H1 (cell line): ENCODE measurements at places on chromosomes 2 and 18. TPM values are rescaled to one million over a fixed set of nuclear protein-coding genes. Genes with fewer than 3 reads are reported as not detected.

DNA sequence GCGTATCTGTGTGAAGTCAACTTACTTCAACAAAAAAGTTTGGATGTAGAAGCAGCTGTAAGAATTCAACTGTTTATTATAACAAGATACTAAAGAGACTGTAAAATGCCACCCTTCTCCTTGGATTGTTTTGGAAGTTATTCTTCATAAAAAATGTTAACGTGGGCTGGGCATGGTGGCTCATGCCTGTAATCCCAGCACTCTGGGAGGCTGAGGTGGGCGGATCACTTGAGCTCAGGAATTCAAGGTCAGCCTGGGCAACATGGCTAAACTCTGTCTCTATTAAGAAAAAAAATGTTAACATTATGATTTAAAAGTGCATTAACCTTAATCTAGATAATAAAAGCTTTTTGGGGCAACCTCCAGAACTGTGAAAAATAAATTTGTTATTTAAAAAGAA, 7.7 kb downstream of the CIAO1 start:
- H3K36me3 ChIP-seq, result peaks cover 22% of the 10 kb centered on the region
- H3K4me3 ChIP-seq, result no peak overlapping the region
- H3K27ac ChIP-seq, result no peak overlapping the region
- H3K27me3 ChIP-seq, result no peaks in the 10 kb centered on the region
- DNase-seq, result no peak

DNA sequence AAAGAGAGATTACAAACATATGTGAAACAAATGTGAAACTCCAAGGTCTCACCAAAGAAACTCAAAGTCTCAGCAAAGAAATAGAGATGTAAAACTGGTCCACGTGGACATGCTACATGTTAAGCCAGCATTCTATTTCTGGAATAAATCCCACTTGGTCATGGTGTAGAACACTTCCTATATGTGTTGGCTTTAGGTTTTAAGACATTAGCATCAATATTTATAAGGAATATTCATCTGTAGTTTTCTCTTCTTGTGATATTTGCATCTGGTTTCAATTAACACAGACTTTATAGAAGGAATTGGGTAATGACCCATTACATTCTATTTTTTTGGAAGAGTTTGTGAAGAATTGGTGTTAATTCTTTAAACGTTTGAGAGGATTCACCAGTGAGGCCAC, 133.1 kb downstream of the COPS8 start:
- peaks cover 10% of the 10 kb centered on the region for H3K4me1 ChIP-seq
- no peaks in the 10 kb centered on the region for H3K27me3 ChIP-seq
- H3K36me3 ChIP-seq, result no peaks in the 10 kb centered on the region
- no peak overlapping the region for H3K27ac ChIP-seq
- no peak overlapping the region for H3K4me3 ChIP-seq
- no peak for DNase-seq

DNA sequence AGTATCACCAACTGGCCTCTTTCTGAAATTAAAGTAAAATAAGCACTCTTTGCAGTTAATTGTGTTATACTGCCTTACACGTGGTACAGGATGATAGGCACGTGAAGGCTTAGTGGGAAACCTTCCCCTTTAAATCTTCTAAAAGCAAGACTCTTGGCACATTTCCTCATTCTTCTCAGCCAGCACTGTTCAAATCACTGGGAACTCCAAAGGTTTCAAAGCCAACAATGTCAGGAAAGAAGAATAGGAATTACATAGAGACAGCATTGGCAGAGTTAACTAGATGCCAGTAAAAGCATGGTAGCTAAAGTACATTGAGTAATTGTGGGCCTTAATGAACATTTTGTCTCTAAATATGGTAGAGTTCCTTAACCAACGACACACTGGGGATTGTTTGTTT, 96.4 kb downstream of the DTNA start:
- H3K36me3 ChIP-seq, result no peaks in the 10 kb centered on the region
- DNase-seq, result no peak
- H3K4me1 ChIP-seq, result 0 out of 2 replicates have a peak, but pooled peaks cover 10% of the 10 kb centered on the region
- no peaks in the 10 kb centered on the region for H3K27me3 ChIP-seq
- no peak overlapping the region for H3K4me3 ChIP-seq

Gene KLHL30
- 0.08 TPM in 1 of 2 replicates, not detected in the other for total RNA-seq

Gene DSG4
- not detected in 2 replicates for total RNA-seq

DNA sequence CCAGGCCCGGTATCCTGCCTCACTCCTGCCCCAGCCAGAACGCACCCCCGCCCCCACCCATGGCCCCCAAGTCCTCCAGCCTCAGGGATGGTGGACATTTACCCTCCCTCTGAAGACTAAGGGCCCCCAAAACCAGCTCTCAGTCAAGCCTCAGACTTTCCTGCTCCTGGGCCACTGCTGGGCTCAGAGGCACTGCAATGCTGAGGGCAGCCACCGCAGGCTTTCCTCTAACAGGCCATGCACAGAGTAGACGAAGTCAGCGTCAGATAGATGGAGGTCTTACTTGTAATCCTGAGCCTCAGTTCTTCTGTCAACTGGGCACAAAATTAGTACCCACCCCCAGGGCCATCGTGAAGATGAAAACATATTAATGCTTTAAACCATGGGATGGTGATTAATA, 92.6 kb downstream of the TTC32 start:
- DNase-seq, result peak; percentile 37
- H3K27ac ChIP-seq, result no peak overlapping the region
- no peaks in the 10 kb centered on the region for H3K27me3 ChIP-seq
- no peaks in the 10 kb centered on the region for H3K4me1 ChIP-seq

- no peaks in the 10 kb centered on the region for H3K4me1 ChIP-seq
- H3K36me3 ChIP-seq, result no peaks in the 10 kb centered on the region
- no peak overlapping the region for H3K27ac ChIP-seq
- no peak for DNase-seq
- no peak overlapping the region for H3K4me3 ChIP-seq
- H3K27me3 ChIP-seq, result no peaks in the 10 kb centered on the region
Measured at GRCh38 chr2:213846856-213847255, 562.6 kb downstream of the SPAG16 start.

Gene ATP6V1B1
- not detected in 2 replicates for total RNA-seq

GRCh38 chr2:82320296-82320695, 2015.7 kb upstream of the LRRTM1 start:
- DNase-seq, result no peak
- no peaks in the 10 kb centered on the region for H3K36me3 ChIP-seq
- H3K4me1 ChIP-seq, result no peaks in the 10 kb centered on the region
- no peak overlapping the region for H3K4me3 ChIP-seq

- H3K4me3 ChIP-seq, result no peak overlapping the region
- H3K4me1 ChIP-seq, result peaks cover 8% of the 10 kb centered on the region; the same call in 1 of the 2 replicates
- H3K27me3 ChIP-seq, result no peaks in the 10 kb centered on the region
- H3K27ac ChIP-seq, result no peak overlapping the region
- no peak for DNase-seq
Measured at GRCh38 chr2:26922405-26923188, 47.8 kb upstream of the MAPRE3 start.

GRCh38 chr2:138115666-138116065, 151.4 kb downstream of the HNMT start:
- no peak overlapping the region for H3K27ac ChIP-seq
- H3K27me3 ChIP-seq, result no peaks in the 10 kb centered on the region
- H3K4me3 ChIP-seq, result no peak overlapping the region
- no peak for DNase-seq
- no peaks in the 10 kb centered on the region for H3K36me3 ChIP-seq

Gene TBR1
- total RNA-seq, result not detected in 2 replicates

DNA sequence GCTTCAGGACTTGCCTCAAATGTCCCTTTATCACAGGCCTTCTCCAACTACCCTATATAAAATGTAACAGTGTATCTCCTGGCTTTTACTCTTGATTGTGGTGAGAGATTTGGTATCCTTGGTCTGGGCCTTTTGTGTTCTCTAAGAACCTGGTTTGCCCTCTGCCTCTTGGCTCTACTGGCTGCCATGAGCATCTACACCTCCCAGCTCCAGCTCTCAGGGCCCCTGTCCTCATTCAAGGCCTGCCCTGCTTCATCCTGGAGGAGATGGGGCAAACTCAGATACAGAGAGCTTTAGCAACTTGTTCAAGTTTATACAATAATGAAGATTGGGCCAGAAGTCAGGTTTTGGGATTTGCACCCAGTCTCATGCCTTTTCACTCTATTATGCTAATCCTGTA, 45.0 kb downstream of the QPCT start:
- no peak overlapping the region for H3K4me3 ChIP-seq
- H3K36me3 ChIP-seq, result no peaks in the 10 kb centered on the region
- no peak overlapping the region for H3K27ac ChIP-seq
- DNase-seq, result peak; percentile 23

DNA sequence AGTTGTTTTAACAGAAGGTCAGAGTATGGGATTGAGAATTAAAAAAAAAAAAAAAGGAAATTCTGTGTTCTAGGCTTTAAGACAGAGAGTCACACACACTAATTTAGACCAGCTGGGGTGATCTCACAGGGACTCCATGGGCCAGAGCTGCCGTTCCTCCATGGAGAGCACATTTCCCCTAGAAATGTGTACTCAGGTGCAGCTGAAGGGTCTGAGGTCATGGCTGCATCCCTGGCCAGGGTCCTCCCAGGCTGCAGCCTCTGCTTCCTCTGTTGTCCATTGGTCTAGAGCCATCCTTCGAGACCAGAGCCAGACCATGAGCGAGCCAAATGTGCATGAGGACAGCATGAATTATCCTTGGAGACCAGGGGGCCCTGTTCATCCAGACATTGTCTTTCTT, 190.1 kb upstream of the TNP1 start:
- H3K27ac ChIP-seq, result no peak overlapping the region
- no peak for DNase-seq
- H3K4me1 ChIP-seq, result no peaks in the 10 kb centered on the region

Gene TUBA4B
- 0.24 TPM in 1 of 2 replicates, not detected in the other for total RNA-seq

Gene C2orf80
- 1.1 and 1.3 TPM in 2 replicates for total RNA-seq

- no peak for DNase-seq
- no peak overlapping the region for H3K4me3 ChIP-seq
- no peaks in the 10 kb centered on the region for H3K4me1 ChIP-seq
- no peak overlapping the region for H3K27ac ChIP-seq
- H3K36me3 ChIP-seq, result no peaks in the 10 kb centered on the region
Measured at GRCh38 chr2:65660340-65660739, 227.9 kb upstream of the SPRED2 start.

DNA sequence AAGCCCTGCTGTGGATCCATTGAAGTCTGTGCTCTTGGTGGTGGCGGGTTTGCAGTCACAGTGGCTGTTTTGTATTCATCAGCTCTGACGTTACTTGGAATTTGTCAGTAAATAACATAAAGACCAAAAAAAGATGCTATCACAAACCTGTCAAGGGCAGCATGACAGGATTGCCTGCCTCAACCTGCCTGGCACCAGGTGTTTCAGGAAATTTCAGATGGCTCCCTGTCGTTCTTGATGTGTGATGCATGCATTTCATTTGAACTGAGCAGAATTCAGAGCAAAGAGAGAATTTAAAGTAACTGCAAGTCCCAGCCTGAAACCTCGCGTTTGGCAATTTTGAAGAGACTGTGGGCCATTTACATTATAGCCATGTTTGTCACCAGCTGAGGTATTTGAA, 50.3 kb upstream of the EPC2 start:
- no peaks in the 10 kb centered on the region for H3K4me1 ChIP-seq
- DNase-seq, result no peak
- H3K27ac ChIP-seq, result no peak overlapping the region
- H3K27me3 ChIP-seq, result no peaks in the 10 kb centered on the region
- H3K4me3 ChIP-seq, result no peak overlapping the region

Gene CYB5A
- 153 and 154 TPM in 2 replicates for total RNA-seq

DNA sequence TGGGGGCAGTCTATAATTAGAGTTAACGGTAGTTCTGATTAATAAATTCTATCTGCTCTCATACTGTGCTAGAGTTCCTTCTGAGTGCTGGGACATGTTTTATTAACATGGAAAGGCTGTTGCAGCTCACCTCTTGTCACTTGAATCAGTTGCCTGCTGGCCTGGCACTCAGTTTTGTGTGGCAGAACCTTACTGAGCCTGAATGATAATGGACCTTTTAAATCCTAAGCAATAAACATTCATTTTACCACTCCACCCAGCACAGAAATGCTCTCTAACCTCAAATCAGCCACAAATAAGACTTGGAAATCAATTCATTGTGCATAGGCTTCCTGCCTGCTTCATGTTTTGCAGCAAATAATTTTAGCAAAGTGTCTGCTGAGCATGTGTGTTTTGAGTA, 115.0 kb upstream of the RBMS1 start:
- H3K27me3 ChIP-seq, result no peaks in the 10 kb centered on the region
- H3K4me1 ChIP-seq, result no peaks in the 10 kb centered on the region
- no peak for DNase-seq
- H3K36me3 ChIP-seq, result no peaks in the 10 kb centered on the region

- H3K36me3 ChIP-seq, result no peaks in the 10 kb centered on the region
- no peak for DNase-seq
- no peaks in the 10 kb centered on the region for H3K27me3 ChIP-seq
Measured at GRCh38 chr2:151096235-151096634, 165.4 kb downstream of the RBM43 start.
